ENCODE measurements at places on chromosomes 1 and 21.

GRCh38 chr1:180145446-180145845 is 9.2 kb upstream of the QSOX1 start:
- DNase-seq = no peak

GRCh38 chr1:160108888-160109662 is 6.5 kb upstream of the ATP1A2 start:
- no peak for DNase-seq

DNA sequence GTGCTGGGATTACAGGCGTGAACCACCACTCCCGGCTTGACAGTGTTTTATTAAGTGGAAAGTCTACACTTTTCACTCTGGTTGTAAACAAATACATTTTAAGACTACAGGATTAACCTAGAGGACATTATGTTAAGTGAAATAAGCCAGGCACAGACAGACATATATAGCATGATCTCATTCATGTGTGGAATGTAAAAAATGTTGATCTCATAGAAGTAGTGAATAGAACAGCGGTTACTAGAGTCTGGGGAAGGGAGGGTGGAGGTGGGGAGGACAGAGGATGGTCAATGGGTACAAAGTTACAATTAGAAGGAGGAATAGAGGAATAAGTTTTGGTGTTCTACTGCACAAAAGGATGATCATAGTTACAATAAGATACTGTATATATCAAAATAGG is 16.9 kb downstream of the CTH start:
- DNase-seq = no peak

GRCh38 chr1:226708342-226708780 is 30.7 kb downstream of the ITPKB start:
- DNase-seq = no peak

All from liver (tissue), 10 donors.